Activated T-cell treated with anti-CD3 and anti-CD28 coated beads, Interleukin-2, amount 50 U/mL, for 1 hour (primary cell): ENCODE measurements at places on chromosomes 6 and 20.

DNA sequence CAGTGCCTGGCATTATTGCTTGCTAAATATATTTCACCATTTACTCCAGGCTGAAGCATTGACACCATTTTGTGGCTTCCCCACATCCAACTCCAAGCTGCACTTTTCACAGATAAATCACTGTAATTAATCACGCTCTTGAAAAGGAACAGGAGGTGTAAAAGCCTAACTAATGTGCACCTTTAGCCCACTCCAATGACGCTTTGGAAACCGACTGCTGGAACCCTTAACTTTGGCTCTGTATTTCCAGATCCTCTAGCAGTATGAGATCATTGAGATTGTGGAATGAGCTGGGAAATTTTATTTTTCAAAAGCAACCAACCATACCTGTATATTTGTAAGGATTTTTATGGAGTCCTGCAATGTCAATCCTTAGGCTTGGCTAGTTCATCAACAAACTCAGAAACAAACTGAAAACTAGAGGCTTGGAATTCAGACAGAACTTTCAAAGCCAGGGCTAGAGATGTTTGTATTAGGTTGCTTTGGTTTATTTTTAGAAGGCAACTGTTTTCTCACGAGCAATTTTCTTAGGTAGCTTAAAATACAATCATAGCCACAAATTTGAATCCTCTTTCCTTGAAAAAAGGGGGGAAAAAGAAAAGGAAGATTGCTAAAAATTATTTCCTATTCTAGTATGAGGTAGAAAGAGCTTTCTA lies 52.8 kb upstream of the UTRN start:
- no peak for DNase-seq

- peak; percentile 39 for DNase-seq
Observed at GRCh38 chr6:107822176-107823046, 1.7 kb downstream of the SCML4 start.

GRCh38 chr20:1657556-1658334 lies at the start of gene SIRPG:
SIRPG (minus strand) TSS chr20:1657779; CDS start chr20:1657714, 65 bp downstream.
- no peak for DNase-seq

DNA sequence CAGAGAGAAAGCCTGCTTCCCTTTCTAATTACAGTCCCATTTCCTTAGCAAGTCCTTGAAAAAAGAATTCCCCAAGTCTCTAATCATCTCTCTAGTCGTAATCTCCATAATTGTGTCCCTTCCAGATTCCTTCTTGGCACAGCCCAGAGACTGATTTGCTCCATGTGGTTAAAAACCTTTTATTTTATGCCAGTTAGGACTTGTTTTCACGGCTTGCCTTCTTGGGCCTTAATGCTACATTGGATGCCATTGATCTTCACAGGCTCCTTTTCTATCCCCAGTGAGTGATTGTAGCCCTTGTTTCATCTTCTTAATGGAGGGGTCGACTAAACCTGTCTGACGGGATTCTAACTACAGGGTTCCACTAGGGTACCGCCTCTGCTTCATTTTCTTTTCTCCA lies 650.6 kb upstream of the ARID1B start:
- no peak for DNase-seq

DNA sequence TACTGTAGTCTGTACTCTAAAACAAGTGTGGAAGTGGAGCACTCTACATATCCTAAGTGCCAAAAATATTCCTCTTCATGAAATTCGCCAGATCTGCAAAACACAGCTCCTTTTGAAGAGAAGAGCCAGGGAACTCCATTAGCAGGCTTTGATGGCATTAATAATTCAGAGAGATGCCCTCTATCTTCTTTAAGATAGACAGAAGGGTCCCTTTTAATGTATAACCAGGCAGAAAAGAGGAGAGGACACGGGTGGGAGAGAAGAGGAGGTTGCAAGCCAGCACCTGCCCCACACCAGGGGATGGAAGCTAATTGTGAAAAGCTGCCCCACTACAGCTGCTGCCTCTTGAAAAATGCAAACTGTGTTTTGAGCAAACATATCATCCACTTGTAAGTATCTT lies 3.7 kb upstream of the RFPL4B start:
- no peak for DNase-seq
